Stimulated activated CD4-positive, alpha-beta T cell treated with anti-CD3 and anti-CD28 coated beads, TNF-alpha, amount 100 ng/mL, for 1 hour (primary cell): ENCODE measurements at places on chromosomes 11 and 22.

- no peak for DNase-seq
Observed at GRCh38 chr11:110907629-110908028, 195.4 kb upstream of the ARHGAP20 start.

- no peak for DNase-seq
Observed at GRCh38 chr11:70913715-70914231, 338.6 kb downstream of the SHANK2 start.

GRCh38 chr11:64028398-64029115 is 7.2 kb upstream of the FLRT1 start:
- DNase-seq = no peak

DNA sequence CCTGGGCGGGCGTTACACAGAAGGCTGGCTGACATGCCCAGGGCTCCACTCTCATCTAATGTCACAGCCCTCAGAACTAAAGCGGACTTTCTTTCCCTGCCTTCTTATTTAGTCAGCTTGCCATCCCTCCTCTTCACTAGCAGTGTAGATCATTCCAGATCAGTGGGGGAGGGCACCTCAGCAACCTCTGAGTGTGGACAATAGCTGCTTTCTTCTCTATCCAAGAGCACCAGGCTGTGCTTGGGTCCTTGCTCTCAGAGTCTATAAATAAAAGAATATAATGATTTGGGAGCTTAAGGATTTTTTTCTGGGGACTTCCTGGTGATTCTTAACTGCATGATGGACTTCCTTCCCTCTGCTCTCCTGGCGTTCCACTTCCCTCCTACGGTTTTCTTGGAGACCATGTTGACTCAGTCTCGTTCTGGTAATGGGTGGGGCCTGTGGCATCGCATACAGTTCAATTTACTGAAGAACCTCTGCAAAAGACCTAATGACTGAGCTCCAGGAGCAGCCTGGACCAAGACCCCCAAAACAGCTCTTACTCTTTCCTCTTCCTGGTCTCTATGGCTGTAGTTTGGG is 2.9 kb upstream of the HMBS start:
- no peak for DNase-seq

DNA sequence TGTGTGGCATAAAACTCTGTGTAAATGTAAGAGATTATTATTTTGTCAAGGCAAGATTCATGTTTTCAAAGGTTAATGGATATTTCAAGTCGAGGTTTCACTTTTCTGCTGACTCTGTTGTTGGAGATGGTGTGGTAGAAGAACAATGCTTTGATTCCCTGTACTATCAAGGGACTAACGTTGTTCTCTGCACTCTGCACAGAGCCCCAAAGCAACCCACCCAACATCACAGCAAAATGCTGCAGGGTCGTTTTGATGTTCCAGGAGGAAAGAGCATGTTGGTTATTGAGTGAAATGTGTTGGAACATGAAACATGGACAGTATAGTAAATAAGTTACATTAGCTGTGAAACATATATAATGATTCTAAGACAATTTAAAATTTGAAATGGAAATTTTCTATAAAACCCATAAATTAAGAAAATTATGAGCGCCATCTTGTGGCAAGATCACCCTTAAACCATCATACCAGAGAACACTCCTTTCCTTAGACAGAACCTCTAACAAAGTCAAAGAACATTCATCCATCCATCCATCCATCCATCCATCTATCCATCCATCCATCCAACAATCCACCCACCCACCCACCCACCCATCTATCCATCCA is 164.4 kb upstream of the ZBED5 start:
- no peak for DNase-seq

GRCh38 chr11:128924104-128924503 is 18.6 kb downstream of the TP53AIP1 start:
- DNase-seq = no peak

- no peak for DNase-seq
Observed at GRCh38 chr22:44260216-44261035, 52.3 kb downstream of the SHISAL1 start.

DNA sequence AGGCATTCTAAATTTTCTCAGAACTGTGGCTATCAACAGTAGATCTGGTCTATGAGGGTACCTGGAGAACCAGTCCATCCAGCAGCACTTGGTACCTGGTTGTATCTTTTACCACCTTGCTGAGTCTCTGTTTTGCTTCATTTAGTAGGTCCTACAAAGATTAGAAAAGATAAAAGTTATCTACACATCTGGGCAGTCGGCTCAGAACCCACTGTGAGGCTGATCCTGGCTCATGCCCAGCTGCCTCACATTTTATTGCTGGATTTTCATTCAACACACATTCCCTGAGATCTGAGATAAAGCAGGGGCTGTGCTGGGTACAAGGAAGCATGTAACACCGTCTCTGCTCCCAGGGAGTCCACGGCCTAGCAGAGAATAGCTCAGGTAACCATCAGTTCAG is 27.5 kb downstream of the ATP6V1E1 start:
- no peak for DNase-seq

GRCh38 chr11:109304159-109304558 is 117.8 kb upstream of the C11orf87 start:
- no peak for DNase-seq

DNA sequence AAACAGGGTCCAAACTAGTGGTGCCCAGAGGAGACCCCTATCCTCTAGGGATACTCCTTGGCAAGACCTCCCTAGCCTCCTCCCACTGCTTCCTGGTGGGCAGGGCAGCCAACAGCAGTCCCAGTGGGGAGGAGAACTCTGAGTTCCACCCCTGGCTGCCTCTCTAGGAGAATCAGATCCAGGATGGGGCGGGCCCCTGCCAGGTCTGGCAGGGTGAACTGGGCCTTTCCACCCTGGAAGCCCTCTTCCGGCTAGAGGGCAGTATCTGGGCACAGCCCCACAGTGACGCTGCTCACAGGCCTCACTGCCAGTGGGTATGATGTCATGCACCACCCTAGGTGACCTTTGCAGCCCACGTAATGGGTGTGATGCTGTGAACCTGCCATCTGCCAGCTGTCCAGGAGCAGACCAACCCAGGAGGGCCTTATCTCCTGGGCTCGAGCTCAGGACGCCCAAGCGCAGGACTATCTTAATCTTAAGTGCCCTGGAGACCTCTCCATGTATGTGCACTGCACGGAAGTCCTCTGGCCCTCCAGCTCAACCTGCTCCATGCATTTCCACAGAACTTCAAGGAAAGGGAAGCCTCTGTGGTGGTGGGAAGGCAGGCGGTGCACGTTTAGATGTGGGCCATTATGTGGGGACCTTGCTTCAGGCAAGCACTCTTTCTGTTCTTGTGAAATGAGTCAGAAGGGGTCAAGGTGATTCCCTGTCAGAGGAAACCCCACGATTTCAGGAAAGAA is 31.8 kb upstream of the FCHSD2 start:
- no peak for DNase-seq

- no peak for DNase-seq
Observed at GRCh38 chr11:86632499-86633269, 39.7 kb downstream of the ME3 start.

DNA sequence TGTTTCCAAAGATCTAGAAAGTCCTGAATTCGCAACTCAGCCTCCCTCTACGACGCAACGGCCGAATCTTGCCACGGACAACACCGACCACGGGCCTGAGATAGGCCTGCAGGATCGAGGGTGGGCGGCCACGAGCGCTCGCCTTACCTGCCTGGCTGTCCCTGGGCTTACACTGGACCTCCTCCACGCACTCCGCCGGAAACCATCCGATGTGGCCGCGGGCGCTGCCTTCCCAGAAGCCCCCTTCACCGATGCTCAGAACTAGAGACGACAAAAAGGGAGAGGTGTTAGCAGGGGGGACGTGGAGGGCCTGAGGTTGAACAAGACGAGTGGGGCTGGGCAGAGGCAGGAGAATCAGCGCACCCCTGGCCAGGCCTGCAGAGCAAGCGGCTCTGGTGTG is 400.0 kb downstream of the CTTN start:
- DNase-seq = no peak

DNA sequence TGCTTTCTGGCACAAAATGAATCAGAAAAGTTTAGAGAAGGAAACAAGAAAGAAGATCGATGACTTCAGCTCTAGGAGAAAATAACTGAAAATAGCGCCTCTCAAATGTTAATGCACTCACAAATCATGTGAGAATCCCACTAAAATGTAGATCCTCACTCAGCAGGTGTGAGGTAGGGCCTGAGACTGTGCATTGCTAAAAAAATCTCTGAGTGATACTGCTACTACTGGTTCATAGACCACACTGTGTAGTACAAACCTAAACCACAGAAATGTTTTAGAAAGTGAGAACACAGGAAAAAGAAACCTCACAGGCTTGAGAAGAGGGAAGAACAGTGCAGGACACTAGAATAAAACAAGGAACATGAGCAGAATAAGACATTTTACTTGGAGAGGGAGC is 2.0 kb downstream of the OR8D4 start:
- no peak for DNase-seq

DNA sequence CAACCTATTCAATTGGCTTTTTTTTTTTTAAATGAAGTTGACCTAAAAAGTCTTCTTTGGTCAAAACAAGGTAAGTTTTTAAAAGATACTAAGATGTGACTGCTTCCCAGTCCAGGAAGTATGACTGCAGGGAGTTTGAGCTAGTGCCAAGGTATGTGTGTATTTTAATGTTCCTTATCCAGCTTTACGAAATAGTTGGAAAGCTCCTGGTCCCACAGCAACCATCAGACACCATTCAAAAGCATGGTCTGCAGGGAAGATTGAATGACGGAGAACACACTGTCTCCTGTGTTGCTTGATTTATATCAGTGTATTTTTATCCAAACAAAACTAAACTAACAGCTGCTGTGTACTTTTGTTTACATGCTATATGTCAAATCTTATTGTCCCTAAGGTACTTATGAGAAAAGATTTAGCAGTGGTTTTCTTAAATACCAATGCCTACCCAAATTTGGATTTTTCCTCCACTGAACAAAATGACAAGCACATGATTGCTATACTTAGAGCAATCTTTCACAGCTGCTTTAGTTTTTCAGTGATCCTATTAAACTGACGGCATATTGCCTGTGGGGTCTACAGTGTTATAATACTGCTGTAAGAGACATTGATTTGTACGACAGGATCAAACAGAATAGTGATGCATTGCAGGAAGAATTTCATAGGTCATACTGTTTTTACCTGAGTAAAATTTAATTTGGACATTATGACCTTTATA is 122.9 kb downstream of the DCDC1 start:
- no peak for DNase-seq

DNA sequence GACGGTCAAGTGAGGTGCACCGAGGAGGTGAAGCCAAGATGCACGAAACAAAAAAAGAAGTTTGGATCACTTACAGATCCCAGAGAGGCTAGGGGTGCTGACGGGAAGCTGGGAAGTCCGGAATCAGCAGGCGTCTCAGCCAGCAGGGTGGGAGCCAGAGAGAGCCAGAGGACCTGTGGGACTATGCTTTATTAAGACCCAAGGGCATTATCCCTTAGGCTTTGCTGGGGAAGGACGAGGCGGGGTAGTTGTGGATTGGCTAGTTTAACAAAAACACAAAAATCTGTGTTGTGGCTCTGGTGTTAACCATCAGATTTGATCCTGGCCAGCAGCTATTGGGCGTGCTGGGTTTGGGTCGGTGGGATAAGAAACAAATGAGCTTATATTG is 427.1 kb downstream of the DYNC2H1 start:
- no peak for DNase-seq

GRCh38 chr11:15618583-15619032 is 503.9 kb downstream of the INSC start:
- DNase-seq = no peak

GRCh38 chr11:73999581-74000306 is 9.1 kb downstream of the UCP3 start:
- no peak for DNase-seq

GRCh38 chr11:130211781-130212401 is 52.3 kb downstream of the ST14 start:
- no peak for DNase-seq

- DNase-seq = no peak
Observed at GRCh38 chr11:118621784-118622375, 14.5 kb downstream of the PHLDB1 start.

GRCh38 chr11:69402251-69402887 is 79.1 kb upstream of the LINC01488 start:
- no peak for DNase-seq

GRCh38 chr11:118608360-118609227 is 1.2 kb downstream of the PHLDB1 start:
- DNase-seq = peak; percentile 85

DNA sequence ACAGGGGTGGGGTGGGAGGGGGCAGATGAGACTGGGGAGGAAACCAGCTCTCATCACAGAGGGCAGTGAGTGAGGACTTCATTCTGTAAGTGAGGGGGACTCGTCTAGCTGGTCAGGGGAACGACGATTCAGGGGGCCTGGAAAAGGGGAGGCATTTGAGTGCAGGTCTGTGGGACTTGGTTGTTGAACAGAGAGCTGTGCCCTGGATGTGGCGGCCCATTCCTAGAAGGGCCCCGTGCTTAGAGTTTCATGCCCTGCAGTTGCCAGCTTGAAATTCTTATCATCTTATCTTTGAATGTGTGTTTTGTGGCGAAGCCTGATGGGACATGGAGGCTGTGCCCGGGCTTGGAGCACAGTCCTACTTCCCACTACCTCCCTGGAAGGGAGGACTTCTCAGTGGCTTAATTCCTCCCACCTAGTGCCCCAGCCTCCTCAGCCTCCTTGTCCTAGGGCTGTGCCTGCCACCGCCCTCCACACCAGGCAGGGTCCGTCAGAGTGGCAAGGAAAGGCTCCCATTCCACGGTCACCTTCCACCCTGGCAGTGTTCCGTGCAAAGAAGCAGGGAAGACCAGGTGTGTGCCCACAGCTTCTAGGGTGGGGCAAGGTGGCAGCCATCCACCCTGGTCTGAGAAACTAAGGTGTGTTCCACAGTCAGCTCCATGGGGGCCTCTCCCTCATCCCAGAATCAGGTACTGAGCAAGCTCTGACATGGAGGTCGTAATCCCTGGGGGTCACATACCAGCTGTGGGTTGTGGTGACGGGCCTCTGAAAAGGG is 59.7 kb upstream of the LMO1 start:
- no peak for DNase-seq

GRCh38 chr22:29633514-29634312 is 30.3 kb downstream of the NF2 start:
- DNase-seq = no peak

- DNase-seq = no peak
Observed at GRCh38 chr22:33832558-33833151, 87.6 kb downstream of the LARGE1 start.

- no peak for DNase-seq
Observed at GRCh38 chr22:27032091-27032761, 374.8 kb downstream of the MIAT start.

DNA sequence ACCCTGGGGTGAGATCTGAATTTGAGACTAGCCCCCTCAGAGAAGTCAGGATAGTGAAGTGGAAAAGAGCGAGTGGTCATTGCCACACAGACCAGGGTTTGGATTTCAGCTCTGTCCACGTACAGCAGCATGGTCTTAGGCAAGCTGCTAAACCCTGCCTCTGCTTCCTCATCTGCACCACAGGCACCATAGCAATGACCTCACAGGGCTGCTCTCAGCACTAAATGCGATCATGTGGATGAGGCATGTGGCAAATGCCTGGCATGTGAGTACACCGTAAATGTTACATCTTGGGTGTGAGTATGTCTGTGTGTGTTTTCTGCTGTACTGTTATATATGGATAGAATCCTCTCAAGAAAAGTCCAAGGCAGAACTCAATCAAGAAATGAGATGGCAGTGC is 15.8 kb downstream of the NAV2 start:
- DNase-seq = no peak

GRCh38 chr11:122765487-122766131 is 72.7 kb upstream of the CRTAM start:
- DNase-seq = no peak
